ENCODE measurements at places on chromosomes 2 and 18.

DNA sequence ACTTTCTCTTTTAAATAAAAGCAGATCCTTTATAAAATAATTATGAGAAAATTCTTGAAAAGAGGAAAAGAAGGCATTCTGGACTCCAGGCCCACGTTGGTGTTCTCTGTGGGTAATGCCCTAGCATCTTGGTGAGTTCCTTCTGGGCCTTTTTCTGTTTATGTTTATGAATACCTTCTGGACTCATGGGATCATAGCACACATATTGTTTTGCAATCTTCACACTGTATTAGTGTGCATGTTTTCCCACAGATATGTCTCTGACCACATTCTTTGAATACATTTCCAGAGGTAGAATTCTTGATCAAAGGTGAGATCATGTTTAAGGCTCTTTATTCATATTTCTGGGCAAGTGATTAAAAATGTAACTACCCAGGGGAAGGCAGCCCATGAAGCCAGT, 15.9 kb downstream of the GLI2 start:
- DNase-seq: no peak

GRCh38 chr2:30777661-30778505, 29.4 kb downstream of the CAPN13 start:
- no peak for DNase-seq

- no peak for DNase-seq
Measured at GRCh38 chr2:219335373-219335786, 2.8 kb upstream of the RESP18 start.

GRCh38 chr2:120986898-120987650, 251.4 kb downstream of the GLI2 start:
- no peak for DNase-seq

DNA sequence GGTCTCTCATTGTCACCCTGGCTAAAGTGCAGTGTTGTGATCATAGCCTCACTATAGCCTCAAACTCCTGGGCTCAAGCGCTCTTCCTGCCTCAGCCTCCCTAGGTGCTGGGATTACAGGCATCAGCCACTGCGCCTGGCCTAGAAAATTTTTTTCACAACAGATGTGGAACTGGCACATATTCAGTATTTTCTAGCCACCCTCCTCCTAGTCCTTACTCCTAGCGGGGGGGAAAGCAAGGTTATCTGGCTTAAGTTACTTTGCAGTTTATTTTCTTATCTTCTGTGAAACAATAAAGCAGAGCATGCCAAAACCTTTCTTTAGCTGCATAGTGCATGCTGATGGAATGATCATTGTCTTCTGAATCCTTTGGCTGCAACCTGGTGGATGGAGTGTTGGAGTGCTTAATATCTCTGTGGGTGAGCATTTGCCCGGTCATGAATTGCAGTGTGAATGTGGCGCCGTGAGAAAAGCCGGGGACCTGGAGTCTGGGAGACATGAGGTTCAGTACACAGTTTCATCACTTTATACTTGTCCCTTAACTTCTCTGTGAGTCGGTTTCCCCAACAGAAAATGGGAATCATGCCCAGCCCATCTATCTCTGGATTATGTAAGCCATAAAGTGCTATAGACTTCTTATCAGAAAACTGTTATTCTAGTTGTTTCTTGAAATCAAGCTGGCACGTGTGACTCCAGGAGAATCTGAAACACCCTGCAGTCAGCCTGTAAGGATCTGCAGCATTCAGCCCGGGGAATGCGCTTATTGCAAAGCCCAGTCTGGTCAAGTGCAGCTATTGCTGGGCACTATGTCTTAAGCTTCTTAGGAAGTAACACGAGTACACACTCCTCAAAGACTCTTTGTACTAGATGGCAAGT, 38.2 kb upstream of the MAP3K20 start:
- no peak for DNase-seq

DNA sequence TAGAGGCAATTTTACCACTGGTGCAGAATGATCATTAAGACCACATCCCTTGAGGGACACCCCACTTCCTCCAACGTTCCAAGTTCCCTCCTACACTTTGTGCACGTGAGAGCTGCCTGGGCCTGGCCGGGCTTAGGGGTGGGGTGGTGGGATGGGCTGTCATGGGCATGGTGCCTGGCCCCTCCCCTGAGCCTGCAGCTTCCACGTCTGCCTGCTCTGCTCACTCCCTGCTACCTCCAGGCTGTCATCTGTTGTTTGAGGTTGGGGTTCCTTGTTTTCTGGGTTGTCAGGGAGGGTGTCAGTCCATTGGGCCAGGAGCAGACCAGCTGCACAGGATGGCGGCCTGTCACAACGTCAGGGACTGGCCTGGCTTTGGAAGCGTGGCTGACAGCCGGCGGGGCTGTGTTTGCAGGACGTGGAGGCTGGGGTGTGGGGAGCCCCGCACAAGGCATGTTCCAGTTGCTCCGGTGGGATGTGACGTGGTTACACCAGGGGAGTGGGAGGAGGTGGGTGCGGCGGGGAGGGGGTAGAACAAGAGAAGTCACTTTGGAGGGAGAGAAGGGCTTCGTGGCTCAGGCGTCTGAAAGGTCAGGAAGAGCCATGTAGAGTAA, 72.3 kb downstream of the RTP5 start:
- no peak for DNase-seq

Data from heart left ventricle (tissue), 16 donors.